Stimulated activated CD4-positive, alpha-beta T cell treated with anti-CD3 and anti-CD28 coated beads, Interleukin-15, amount 100 ng/mL, for 1 hour (primary cell): ENCODE measurements at places on chromosomes 7 and 10.

DNA sequence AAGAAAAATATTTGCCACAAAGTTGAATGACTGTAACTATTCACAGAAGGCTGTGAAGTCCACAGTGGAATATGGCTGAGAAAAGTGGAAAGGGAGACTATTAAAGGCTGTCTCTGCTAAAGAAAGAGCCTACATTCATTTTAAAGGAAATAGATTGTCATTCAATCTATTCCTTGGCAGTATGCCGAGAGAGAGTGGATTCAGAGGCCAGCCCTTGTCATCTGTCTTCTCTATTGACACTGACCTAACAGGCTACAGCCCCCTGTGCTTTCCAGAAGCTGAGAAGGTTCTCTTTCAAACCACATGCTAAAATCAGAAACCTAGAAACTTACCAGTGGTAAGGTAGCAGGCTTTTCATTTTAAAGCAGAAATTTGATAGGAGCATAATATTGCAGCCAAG lies 12.1 kb downstream of the ODAD2 start:
- no peak for DNase-seq

DNA sequence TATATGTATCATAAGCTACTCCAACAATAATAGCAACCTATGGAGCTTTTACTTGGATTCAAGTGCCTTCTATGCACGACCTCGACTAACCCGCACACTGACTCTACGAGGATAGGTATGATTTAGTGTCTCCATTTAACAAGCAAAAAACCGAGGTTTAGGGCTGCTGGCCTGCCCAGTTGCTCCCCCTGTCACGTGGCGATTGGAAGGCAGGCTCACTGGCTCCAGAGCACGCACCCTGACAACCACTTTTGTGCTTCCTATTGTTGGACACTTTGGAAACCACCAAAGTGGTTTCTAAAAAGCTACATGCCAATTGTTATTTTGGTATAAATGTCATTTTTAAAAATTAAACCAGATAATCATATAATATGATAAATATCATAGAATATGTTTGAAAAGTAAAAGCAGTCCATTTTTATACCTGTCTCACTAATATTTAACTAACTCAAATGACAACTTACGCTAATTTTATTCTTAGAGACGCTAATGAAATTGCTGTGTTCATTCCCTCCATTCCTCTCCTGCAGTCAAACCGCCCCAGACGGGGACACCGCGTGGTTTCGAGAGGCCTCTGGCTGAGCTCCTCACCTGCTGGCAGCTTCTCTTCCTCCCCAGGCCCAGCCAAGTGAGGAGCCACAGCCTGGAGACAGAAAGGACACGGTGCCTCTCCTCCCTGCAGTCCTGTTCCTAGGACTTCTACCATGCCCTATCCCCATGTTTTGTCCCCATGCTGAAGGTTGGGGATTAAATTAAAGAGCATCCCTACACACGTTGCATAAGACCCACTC lies 22.2 kb upstream of the RHEB start:
- DNase-seq, result no peak

- DNase-seq, result no peak
Observed at GRCh38 chr7:87339373-87339897, 6.0 kb upstream of the CROT start.

DNA sequence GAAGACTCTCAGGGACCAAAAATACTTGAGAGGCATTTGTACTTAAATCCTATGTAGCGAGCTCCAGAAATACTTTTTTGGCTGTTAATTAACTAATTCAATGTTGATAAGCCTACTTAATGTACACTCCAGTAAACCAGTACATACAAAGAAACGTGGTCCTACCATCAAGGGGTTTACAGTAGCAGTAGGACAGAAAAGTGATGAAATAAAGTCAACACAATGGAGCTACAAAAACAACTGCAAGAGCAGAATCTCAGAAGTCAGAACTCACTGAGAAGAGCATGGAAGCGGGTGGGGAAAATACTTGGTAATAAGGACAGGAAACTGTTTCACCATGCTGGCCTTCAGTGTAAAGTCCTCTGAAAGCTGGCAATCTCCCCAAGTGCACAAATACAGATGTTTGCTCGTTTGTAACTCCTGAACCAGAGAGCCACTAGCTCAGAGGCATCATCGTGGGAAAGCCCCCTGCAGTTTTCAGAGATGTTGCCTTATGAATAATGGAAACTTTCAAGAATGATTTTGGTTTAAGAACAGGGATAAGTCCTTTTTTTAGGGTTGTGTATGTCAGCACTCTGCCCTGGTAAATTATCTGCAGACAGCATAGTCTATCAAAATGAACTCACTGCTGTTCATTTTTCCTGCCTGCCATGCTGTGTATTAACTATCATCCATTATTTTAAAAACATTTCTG lies 233.2 kb downstream of the SORCS1 start:
- no peak for DNase-seq

- no peak for DNase-seq
Observed at GRCh38 chr7:95690367-95690947, 81.9 kb upstream of the DYNC1I1 start.

DNA sequence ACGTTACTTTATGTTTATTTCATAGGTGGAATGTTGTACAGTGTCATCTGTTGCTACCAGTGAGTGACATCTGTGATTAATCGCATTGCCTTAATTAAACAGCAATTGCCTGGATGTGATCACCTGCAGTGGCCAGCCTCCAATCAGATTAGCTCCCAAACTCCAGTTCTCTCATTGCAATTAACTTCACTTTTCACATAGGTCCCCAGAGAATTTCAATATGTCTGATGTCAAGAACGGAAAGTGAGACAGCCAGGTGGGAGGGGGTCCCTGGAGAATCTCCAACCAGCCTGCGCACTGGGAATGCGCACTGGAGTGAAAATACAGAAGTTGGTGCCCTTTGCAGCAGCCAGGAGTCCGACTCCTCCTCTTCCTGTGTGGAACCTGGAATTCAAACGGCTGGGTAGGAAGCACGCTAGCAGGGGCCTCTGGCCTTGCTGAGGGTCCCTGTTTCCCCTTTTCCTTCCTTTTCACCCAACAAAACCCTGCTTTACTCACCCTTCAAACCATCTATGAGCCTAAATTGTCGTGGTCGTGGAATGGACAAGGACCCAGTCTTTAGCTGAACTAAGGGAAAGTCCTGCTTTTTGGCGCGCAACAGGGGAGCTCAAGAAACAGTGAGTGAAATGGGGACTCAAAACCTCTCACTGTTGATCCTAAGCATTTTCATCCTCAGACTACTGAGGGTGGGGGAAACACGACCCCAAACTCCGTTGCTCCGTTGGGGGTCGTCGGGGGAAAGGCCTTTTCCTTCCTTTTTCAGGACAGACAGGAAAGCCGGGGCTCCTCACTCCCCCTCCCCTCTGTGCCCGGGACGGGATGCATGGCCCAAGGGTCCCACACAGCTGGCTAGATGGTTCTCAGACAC lies 1355.5 kb upstream of the LRRTM3 start:
- DNase-seq, result no peak

- DNase-seq, result no peak
Observed at GRCh38 chr7:117085769-117086463, 132.6 kb downstream of the ST7 start.

GRCh38 chr7:338295-339061 lies 48.5 kb downstream of the FOXL3 start:
- no peak for DNase-seq

DNA sequence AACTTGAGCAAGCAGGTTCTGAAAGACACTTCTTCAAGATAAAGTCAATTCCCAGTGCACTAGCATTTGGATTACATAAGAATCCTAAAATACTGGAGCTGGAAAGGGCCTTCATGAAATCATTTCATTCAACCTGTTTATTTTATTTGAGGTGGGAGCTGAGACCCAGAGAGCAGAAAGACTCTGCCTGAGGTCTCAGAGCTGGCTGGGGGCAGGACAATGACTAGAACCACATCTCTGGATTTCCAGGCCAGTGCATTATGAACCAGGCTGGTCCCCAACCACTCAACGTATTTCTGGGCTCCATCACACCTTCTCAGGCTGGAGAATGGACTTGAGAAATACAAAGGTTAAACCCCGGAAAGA lies 8.4 kb downstream of the ANXA11 start:
- no peak for DNase-seq

DNA sequence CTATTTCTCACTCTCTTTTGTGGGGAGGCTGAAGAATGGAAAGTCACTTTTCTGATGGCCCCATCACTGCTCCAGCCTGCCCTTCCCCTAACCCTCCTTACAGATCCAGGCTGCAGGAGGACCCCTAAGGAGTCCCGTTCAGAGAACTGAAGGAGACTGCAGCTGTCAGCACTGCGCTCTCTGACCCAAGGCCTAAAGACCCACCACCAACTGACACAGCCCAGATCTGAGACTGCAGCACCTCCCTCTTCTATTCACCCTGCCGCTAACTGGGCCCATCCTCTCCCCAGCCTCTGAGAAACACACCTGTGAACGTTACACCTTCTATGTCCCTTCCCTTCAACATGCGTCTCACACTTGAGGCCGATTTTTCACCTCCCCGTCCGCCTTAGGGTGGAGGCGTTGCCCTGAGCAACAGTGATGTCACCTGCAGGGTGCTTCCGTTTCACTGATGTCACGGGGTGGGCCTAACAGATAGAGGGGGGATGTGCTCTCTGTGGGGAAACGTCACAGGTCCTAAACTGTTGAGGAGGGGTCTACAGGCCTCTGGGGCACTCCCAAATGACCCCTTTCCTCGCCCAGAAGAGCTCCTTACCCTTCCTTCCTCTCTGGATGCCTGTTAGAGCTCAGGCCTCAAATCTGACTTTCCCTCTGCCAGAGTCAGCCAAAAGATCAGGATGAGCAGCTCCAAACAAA lies 5.1 kb downstream of the ITPRIP start:
- no peak for DNase-seq

DNA sequence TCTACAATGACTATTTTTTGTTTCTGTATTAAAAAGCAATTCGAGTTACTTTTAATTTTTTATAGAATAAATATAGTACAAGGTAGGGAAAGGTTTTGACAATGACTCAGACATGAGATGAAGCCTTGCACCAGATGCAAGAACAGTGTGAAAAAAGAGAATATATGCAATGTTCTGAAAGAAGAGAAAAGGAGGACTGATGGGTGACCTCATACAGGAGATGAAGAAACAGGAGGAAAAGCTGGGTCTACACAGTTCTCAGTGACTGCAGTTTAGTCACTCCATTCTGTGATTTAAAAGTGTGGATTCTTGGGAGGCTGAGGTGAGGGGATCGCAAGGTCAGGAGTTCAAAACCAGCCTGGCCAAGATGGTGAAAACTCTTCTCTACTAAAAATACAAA lies 38.3 kb upstream of the YAE1 start:
- no peak for DNase-seq

DNA sequence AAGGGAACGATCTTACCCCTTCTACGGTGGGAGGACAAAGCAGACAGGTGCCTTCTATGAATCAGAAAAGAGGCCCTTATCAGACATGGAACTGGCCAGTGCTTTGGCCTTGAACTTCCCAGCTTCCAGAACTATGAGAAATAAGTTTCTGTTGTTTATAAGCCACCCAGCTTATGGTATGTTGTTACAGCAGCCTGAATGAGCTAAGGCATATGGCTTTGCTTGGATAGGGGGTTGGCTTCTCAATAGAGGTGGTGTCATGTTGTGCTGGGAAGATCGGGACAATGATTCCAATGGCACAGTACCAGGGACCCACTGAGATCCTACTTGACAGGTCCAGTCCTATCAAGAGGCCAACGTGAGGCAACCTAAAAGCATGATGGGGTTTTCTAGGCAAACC lies 183.4 kb upstream of the BMPER start:
- no peak for DNase-seq

DNA sequence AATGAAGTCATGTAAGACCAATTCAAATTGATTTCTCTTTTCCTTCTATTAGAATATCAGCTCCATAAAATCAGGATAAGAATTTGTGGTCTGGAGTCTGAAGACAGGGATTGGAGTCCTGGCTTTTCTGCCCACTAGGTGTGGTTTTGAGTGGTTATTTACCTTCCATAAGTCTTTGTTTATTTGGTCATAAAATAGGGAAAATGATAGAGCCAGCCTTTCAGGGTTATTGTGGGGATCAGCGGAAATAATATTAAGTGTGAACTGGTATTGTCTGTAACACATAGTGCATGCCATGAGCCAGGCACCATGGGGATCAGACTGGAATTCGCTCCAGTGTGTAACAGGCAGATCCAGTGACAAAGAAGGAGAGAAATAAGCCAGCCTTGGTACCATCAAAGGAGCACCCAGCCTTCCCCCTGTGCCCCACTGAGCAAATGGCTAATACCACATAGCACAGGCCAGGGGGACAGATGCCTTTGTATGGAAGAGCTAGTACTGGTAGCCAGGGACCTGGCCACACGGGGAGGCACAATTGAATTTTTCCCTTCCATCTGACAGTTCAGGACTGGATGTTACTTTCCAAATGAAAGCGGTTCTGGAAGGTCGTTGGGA lies 509.7 kb upstream of the PODXL start:
- DNase-seq, result no peak

DNA sequence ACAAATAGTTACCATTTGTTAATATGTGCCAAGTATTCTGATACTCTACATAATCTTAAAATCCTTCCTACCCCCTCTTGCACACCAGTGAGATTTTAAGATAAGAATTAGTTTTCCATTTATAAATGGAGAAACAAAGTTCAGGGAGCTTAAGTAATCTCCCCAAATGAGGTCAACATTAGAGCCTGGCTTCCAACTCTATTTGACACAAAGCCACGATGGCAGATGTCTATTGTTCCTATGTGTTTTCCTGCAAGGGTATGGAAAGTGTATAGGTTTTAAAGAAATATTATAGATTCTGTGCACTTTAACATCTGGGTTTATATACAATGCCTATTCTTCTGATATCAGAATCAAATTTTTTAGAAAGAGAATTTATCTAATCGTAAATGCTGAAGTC lies 143.9 kb upstream of the SEMA3C start:
- no peak for DNase-seq

- DNase-seq, result no peak
Observed at GRCh38 chr10:87618566-87619423, 40.9 kb upstream of the PAPSS2 start.

GRCh38 chr10:128105383-128105782 lies 20.8 kb downstream of the MKI67 start:
- no peak for DNase-seq

DNA sequence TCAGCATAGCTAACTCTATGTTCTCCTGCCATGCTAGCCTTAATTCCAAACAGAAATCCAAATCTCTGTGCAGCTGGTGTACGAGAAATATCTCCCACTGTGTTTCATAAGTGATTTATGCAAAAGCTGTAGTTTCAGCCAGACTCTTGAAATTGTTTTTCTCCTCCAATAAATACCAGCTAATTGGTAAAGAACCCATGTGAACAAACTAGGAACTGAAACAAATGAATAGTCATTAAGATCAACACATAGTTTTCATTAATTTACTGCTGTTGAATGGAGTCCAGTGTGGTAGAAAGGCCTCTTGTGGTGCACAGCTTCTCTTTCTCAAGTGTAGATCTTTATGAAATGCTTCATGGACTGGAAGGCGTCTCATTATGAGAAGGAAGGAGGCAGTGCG lies 18.4 kb downstream of the PPP1R17 start:
- DNase-seq, result no peak

DNA sequence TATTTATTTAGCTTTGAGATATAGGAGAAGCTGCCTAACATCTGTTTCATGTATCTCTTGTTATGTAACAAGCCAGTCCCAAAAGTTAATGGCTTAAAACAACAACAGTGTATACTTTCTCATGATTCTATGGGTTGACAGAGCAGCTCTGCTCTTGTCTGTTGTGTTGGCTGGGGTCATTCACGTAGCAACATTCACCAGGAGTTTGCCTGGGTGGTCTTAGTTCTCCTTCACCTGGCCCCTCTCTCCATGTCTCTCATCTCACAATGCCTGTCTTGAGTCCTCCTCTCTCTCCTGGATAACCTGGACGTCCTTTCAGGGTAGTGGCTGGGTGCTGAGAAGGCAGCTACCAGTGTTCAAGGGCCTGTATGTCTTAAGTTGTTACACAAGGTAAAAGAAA lies 27.5 kb downstream of the INPP5F start:
- DNase-seq, result no peak
